SJCRH30 (cell line): ENCODE measurements at places on chromosomes 1 and 21. TPM values are rescaled to one million over a fixed set of nuclear protein-coding genes. Genes with fewer than 3 reads are reported as not detected.

The APCS gene
- not detected in 2 replicates for total RNA-seq

The PTGER3 gene
- not detected in 2 replicates for total RNA-seq

The MAN1C1 gene
- total RNA-seq, result 73.9 and 74.6 TPM in 2 replicates

The PAPPA2 gene
- total RNA-seq, result 0.04 and 0.05 TPM in 2 replicates

The TEX38 gene
- not detected in 2 replicates for total RNA-seq

The GRHL3 gene
- total RNA-seq, result not detected in 2 replicates

The MMEL1 gene
- not detected in 2 replicates for total RNA-seq

The CLCA4 gene
- total RNA-seq, result not detected in 2 replicates

The ZNF670 gene
- total RNA-seq, result 8.0 and 8.3 TPM in 2 replicates

The EXTL1 gene
- 32.7 and 38.7 TPM in 2 replicates for total RNA-seq

The TPTE gene
- total RNA-seq, result 0.28 and 0.38 TPM in 2 replicates

The ERRFI1 gene
- total RNA-seq, result 197 and 220 TPM in 2 replicates

DNA sequence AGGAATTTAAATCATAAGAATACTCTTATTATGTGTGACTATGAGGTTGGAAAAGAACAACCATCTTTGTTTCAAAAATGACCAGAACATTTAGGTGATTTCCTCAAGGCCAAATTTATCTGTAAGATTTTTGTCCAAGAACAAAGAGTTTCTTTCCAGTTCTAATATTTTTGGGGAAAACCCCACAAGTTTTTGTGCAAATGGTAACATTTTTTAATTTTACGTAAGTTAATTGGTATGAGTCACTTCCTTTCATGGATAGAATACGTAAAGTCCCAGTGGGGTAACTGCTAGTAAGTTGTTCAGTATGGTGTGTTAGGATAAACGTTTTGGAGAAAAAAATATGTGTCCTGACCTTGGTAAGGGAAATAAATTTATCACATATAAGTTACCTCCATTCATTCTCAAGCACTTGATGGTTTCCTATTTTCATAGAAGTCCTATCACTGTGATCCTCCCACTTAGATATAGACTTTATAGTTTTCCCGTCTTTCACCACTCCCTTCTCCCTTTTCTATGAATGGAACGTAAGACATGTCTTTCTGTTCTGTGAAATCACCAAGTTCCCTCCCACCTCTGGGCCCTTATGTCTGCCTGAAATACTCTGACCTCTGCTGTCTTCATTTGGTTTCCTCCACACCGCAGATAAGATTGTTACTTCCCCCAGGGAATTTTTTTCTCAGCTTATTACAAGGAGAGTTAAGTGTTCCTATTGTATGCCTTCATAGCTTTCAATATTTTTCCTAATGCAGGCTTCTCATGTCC lies 34.9 kb upstream of the TSNAX start:
- no peaks in the 10 kb centered on the region for H3K4me1 ChIP-seq
- DNase-seq, result no peak
- no peak overlapping the region for H3K27ac ChIP-seq
- no peaks in the 10 kb centered on the region for H3K36me3 ChIP-seq
- H3K4me3 ChIP-seq, result no peak overlapping the region

DNA sequence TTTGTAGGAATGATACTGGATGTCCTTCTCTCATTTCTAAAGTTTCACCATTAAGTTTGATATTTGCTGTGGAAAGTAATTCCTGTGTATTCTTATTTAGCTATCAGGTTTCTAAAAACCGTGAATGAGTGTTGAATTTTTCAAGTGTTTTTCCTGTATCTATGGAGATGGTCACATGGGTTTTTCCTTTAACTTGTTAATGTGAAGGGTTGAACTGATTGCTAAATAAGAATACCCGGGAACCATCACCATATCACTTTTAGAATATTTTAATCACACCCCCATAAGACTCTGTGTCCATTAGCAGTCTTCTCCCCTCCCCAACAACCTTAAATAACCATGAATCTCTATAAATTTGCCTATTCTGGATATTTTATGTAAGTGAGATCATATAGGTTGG lies 16.5 kb upstream of the ASAP3 start:
- H3K4me1 ChIP-seq, result no peaks in the 10 kb centered on the region
- H3K36me3 ChIP-seq, result no peaks in the 10 kb centered on the region
- no peak for DNase-seq

DNA sequence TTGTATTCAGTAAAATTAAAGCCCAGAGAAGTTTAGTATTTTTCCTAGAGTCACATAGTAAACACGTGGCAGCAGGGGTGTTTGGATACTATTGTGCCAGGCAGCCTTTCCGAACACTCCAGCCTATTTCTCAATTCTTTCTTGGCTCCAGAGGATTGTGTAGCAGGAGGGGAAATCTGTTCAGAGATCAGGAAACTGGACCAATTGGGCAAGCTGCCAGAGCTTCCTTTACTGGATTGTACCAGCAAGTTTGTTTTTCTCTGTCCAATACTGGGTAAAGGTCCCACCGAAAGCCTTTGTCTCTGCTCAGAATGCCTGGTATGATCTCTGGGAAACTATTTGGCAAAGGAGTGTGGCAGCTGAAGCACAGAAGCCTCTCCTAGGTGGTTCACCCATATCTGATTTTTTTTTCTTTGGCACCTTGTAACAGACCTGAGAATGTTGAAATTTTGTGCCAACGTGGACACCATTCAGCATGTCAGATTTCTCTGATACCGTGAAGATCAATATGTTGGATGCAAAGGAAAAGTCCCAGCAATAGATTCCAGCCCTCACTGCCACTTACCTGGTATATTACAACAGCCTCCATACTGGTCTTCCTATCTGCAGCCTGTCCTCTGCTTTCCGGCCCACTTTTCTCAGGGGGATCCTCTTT lies 126.2 kb downstream of the FGGY start:
- DNase-seq, result no peak
- H3K36me3 ChIP-seq, result no peaks in the 10 kb centered on the region
- H3K4me3 ChIP-seq, result no peak overlapping the region
- no peaks in the 10 kb centered on the region for H3K27me3 ChIP-seq
- H3K27ac ChIP-seq, result peak overlapping the region; percentile 17; the same call in 1 of the 2 replicates
- peaks cover 45% of the 10 kb centered on the region for H3K4me1 ChIP-seq

DNA sequence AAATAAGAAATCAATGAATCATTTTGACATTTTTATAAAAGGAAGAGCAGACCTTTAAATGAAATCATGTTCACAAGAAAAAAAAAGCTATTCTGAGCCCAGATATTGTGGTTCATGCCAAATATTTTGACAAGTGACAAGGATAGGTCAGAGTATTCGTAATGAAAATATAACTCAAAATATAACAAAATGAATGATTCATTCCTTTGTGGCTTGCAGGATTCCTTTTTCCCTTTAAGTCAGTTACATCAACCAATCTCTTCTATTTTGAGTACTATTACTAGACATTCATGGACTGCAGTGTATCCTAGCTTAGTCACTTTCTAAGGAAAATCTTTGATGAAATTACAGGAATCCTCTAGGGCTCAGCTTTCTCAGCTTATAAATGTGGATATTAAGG lies 188.7 kb downstream of the COL11A1 start:
- H3K4me3 ChIP-seq, result no peak overlapping the region
- H3K4me1 ChIP-seq, result no peaks in the 10 kb centered on the region
- H3K27ac ChIP-seq, result no peak overlapping the region

GRCh38 chr1:243507001-243507671 lies 251.3 kb downstream of the SDCCAG8 start:
- DNase-seq, result no peak
- H3K27ac ChIP-seq, result no peak overlapping the region
- no peak overlapping the region for H3K4me3 ChIP-seq
- H3K4me1 ChIP-seq, result no peaks in the 10 kb centered on the region; the same call in 1 of the 2 replicates
- H3K36me3 ChIP-seq, result peaks cover 9% of the 10 kb centered on the region

- no peak overlapping the region for H3K27ac ChIP-seq
- H3K36me3 ChIP-seq, result no peaks in the 10 kb centered on the region
- no peaks in the 10 kb centered on the region for H3K4me1 ChIP-seq
- DNase-seq, result peak; percentile 64
- H3K27me3 ChIP-seq, result no peaks in the 10 kb centered on the region
Measured at GRCh38 chr1:246971090-246971721, 36.7 kb downstream of the ZNF695 start.

GRCh38 chr1:232628335-232629249 lies 1.3 kb downstream of the SIPA1L2 start:
- no peak overlapping the region for H3K27ac ChIP-seq
- no peaks in the 10 kb centered on the region for H3K36me3 ChIP-seq
- H3K4me3 ChIP-seq, result peak overlapping the region; percentile 72
- peak; percentile 8 for DNase-seq

GRCh38 chr1:162706606-162707005 lies 74.3 kb downstream of the DDR2 start:
- H3K27ac ChIP-seq, result no peak overlapping the region
- no peak overlapping the region for H3K4me3 ChIP-seq
- H3K27me3 ChIP-seq, result no peaks in the 10 kb centered on the region
- peaks cover 9% of the 10 kb centered on the region for H3K36me3 ChIP-seq
- DNase-seq, result no peak
- no peaks in the 10 kb centered on the region for H3K4me1 ChIP-seq

GRCh38 chr1:42845866-42846256 lies 552 bp upstream of the ZNF691 start:
- peaks cover 6% of the 10 kb centered on the region; the same call in 1 of the 2 replicates for H3K4me1 ChIP-seq
- no peaks in the 10 kb centered on the region for H3K27me3 ChIP-seq
- H3K4me3 ChIP-seq, result peak overlapping the region; percentile 79
- H3K27ac ChIP-seq, result peak overlapping the region; percentile 61

- no peak overlapping the region; the same call in 1 of the 2 replicates for H3K27ac ChIP-seq
- H3K27me3 ChIP-seq, result no peaks in the 10 kb centered on the region
- H3K4me1 ChIP-seq, result peaks cover 7% of the 10 kb centered on the region
- no peak for DNase-seq
- no peak overlapping the region for H3K4me3 ChIP-seq
Measured at GRCh38 chr1:232472485-232473041, 157.4 kb downstream of the SIPA1L2 start.

DNA sequence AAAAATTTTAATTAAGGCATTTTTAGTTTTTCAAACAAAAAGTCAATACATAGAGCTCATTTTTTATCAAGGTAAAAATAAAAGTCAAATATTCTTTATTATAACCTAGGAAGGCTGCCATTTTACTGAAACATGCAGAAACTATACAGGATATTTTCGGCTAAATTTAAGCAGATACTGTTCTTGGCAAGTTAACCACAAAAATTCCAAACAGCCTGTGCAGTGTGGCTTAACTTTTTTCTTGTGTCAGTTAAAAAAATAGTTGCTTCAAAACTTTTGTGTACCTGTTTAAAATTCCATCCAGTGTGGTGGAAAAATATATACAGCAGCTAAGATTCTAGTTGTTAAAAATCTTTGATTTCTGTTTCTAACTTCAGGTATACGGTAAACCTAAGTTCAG lies 135.0 kb downstream of the ATP5PO start:
- no peak overlapping the region for H3K4me3 ChIP-seq
- peaks cover 10% of the 10 kb centered on the region; the same call in 1 of the 2 replicates for H3K4me1 ChIP-seq
- H3K27ac ChIP-seq, result no peak overlapping the region
- no peaks in the 10 kb centered on the region for H3K27me3 ChIP-seq

GRCh38 chr1:206083750-206084149 lies 30.8 kb downstream of the RHEX start:
- H3K36me3 ChIP-seq, result no peaks in the 10 kb centered on the region
- no peak overlapping the region for H3K4me3 ChIP-seq
- no peak overlapping the region for H3K27ac ChIP-seq
- peaks cover 4% of the 10 kb centered on the region for H3K4me1 ChIP-seq
- H3K27me3 ChIP-seq, result no peaks in the 10 kb centered on the region; the same call in 1 of the 2 replicates

DNA sequence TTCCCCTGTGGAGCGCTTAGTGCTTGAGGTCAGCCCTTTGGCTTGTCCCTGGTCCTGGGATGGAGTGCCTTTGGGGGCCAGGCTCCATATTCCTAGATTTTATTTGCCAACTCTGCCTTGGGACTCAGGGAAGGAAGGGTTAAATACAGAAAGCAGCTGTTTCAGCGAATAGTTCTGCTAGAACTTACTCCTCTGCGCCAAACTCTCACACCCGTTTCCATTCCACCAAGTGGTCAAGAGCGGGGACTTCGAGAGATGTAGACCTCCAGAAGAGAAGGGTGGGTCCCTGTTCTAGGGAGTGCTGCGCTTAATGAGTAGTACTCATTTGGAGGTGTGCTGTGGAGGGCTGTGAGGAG lies 704 bp upstream of the TOMM40L start:
- peaks cover 8% of the 10 kb centered on the region for H3K4me1 ChIP-seq
- H3K27ac ChIP-seq, result no peak overlapping the region
- no peaks in the 10 kb centered on the region for H3K27me3 ChIP-seq
- H3K36me3 ChIP-seq, result no peaks in the 10 kb centered on the region
- peak overlapping the region; percentile 25 for H3K4me3 ChIP-seq

- no peaks in the 10 kb centered on the region for H3K27me3 ChIP-seq
- H3K27ac ChIP-seq, result no peak overlapping the region
- no peaks in the 10 kb centered on the region for H3K36me3 ChIP-seq
- DNase-seq, result no peak
- H3K4me3 ChIP-seq, result no peak overlapping the region
Measured at GRCh38 chr1:183600136-183600535, 9.9 kb upstream of the NCF2 start.

GRCh38 chr1:228039986-228040385 lies 33.2 kb downstream of the WNT3A start:
- H3K27me3 ChIP-seq, result 0 out of 2 replicates have a peak, but pooled peaks cover 4% of the 10 kb centered on the region
- no peaks in the 10 kb centered on the region for H3K4me1 ChIP-seq
- H3K4me3 ChIP-seq, result no peak overlapping the region
- H3K36me3 ChIP-seq, result no peaks in the 10 kb centered on the region

DNA sequence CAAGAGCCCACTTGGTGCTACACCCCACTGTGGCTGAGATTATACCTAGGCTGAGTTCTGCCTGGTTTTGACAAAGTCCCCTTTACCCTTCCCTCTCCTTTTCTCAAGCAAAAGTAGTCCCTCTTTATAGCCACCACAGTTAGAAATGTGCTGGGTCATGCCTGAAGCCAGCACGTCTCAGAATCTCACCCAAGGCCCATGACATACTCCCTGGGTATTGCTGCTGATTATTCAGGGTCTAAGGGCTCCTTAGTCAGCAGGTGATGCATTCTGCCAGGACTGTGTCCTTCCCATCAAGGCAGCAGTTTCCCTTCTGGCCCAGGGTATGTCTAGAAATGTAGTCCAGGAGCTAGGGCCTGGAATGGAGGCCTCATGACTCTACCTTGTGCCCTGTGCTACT lies 67.3 kb upstream of the COX20 start:
- H3K36me3 ChIP-seq, result no peaks in the 10 kb centered on the region
- H3K27ac ChIP-seq, result no peak overlapping the region
- no peaks in the 10 kb centered on the region for H3K27me3 ChIP-seq
- DNase-seq, result no peak
- H3K4me3 ChIP-seq, result no peak overlapping the region

DNA sequence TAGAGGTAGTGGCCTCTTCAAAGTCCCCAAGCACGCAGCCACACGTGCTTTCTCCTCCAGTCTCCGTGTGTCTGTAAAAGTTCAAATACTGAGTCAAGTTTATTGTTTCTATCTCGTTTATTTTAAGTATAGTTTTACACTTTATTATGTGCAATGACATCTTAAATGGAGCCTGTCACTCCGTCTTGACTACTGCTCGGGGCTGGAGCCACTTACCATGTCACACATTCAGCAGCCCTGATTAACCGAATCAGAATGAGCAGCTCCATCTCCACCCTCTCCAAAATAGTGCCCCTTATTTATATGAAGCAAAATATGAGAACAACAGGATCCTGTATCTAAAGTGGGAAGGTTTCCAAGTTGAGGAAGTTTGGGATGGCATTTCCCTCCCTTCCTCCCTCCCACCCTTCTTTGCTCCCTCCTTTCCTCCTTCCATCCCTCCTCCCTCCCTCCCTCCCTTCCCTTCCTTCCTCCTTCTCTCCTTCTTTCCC lies 201.0 kb downstream of the PBX1 start:
- no peak for DNase-seq
- H3K4me3 ChIP-seq, result no peak overlapping the region
- H3K27me3 ChIP-seq, result no peaks in the 10 kb centered on the region
- H3K36me3 ChIP-seq, result no peaks in the 10 kb centered on the region
- no peaks in the 10 kb centered on the region for H3K4me1 ChIP-seq
